ENCODE measurements at places on chromosomes 7 and 10.

DNA sequence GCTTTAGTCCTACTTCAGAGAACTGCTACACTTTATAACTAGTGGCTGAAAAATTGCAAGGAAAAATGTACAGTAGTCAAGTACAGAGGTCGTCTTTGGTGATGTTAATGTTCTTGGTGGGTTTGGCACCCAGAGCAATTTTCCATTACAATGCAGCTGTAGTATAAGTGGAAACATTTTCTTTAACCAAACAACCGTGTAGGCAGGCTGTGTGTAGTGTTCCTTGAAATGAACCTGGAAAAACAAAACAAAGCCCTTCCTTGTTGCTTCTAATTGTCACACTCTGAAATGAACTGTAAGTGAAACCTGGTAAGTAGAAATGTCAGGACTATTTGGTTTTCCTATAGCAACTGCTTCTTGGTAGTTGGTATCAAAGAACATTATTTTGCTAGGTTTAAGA, 256.9 kb downstream of the MDFIC start:
- DNase-seq: no peak

DNA sequence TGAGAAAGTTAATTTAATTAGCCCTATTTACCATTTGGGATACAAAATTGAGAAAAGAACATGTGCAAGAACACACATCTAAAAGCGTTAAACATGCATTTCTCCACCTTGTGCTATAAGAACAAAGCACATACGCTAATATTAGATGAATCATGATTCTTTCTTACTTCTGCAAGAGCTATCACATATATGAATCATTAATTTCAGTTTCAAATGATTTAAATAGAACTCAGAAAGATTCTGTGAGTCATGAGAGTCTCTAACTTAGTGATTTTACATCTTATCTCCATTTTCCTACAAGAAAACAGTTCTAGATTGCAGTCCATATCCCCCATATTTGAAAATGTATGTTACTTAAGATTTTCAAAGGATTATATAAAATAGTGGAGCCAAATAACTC, 173.9 kb downstream of the RNLS start:
- DNase-seq: no peak

DNA sequence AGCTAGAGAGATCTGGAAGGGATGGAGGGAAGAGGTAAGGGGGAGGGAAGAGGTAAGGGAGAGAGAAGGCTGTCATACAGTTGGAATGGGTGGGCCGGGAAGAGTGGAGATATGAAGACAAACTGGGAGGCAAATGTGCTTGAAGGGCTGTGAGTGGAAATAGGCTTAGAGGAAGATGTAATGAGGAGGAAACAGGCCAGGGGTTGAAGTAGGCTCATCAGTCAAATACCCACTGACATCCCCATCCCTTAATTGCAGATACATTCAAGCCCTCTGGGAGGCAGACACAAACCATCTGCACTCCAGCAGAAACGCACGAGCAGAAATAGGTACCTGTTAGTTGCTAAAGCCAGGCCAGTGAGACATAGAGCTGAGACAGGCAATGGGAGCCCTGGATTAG, 2.1 kb downstream of the SYNPO2L start:
- peak; percentile 52 for DNase-seq

- no peak for DNase-seq
Measured at GRCh38 chr10:19979628-19980027, 163.4 kb downstream of the PLXDC2 start.

DNA sequence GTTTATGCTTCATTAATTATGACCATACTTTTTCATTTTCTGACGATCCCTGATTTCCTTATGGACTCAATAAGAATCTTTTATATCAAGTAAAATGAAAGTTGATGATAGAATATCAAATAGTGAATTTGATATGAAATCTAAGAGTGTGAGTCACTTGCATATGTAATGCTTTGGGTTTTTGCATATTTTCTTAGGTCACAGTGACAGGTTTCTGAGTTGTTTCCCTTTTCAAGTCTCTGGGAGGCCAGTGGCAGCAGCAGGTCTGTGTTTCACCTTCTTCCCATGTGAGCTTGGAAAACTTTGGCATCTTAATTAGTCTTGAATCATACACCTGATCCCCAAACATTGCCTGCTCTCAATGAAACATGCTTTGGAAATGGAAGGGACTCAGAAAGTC, 34.7 kb upstream of the GJD4 start:
- no peak for DNase-seq

- DNase-seq: peak; percentile 93
Measured at GRCh38 chr10:71694567-71694968, 25.0 kb downstream of the C10orf105 start.

DNA sequence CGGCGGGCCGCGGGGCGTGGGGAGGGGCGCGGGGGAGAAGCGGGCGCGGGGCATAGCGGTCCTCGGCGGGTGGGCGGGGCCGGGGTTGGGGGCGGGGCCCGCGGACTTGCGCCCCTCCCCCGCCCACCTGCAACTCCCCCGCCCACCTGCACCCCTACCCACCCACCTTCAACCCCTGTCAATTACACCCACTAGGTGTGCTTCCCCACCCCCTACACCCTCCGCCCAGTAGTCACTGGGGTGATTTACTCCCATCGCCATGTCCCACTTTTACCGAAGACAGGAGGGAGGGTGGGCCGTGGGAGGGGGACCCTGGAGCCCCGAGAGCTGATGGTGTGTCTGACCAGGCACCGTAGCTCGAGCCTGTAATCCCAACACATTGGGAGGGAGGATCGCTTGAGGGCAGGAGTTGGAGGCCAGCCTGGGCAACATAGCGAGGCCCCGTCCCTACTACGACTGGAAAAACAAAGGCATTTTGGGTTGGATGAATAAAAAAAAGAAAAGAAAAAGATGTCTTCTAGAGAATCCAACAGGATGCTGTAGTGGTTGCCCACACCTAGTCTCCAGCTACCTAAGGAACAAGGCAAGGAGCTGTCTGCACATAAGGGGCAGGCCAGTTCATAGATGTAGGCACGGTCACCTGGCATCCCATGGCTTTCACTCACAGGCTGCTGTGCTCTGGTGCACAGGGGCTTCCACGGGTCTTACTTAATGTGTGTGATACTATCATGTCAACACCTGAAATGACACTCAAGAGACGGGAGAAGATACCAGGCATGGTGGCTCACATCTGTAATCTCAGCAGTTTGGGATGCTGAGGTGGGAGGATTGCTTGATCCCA, 761 bp downstream of the KCTD7 start:
- no peak for DNase-seq

All from GM20000 (cell line).